ENCODE measurements at places on chromosomes 16 and 17. TPM values are rescaled to one million over a fixed set of nuclear protein-coding genes. Genes with fewer than 3 reads are reported as not detected.

DNA sequence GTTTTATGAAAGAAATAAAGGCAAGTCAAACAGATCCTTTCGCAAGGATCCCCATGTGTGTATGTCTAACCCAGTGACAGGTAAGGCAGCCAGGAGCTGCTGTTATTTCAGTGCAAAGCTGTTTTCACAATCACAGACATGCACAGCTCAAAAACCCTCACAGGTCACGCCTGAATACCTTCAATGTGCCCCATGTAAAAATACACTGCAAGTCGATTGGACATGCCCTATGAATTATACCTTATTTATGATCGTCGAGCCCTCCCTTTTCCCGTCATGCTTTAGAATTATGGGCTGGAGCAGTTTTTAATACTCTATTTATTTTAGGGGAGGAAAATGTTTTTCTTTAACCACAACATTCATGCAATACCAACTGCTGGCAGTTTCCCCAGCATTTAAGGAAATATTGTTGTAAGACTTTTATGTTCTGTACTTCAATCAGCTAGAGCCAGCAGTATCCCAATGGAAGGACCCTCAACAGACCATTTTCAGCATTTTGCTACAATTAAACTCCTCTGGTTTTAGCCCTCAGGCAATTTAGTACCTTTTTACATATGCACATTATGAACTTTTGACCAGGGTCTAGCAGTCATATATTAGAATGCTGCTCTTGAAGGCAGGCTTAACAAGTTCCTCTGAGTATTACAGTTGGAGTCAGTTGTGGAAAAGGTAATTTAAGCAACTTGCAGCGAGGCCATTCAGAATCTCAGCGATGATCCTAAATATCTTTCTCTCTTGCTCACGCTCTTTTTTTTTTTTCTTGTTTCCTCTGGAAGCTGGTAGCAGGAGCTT is 362.2 kb downstream of the WWOX start:
- no peak overlapping the region for H3K27ac ChIP-seq
- no peaks in the 10 kb centered on the region for H3K27me3 ChIP-seq
- no peaks in the 10 kb centered on the region for H3K4me1 ChIP-seq
- no peak for DNase-seq

DNA sequence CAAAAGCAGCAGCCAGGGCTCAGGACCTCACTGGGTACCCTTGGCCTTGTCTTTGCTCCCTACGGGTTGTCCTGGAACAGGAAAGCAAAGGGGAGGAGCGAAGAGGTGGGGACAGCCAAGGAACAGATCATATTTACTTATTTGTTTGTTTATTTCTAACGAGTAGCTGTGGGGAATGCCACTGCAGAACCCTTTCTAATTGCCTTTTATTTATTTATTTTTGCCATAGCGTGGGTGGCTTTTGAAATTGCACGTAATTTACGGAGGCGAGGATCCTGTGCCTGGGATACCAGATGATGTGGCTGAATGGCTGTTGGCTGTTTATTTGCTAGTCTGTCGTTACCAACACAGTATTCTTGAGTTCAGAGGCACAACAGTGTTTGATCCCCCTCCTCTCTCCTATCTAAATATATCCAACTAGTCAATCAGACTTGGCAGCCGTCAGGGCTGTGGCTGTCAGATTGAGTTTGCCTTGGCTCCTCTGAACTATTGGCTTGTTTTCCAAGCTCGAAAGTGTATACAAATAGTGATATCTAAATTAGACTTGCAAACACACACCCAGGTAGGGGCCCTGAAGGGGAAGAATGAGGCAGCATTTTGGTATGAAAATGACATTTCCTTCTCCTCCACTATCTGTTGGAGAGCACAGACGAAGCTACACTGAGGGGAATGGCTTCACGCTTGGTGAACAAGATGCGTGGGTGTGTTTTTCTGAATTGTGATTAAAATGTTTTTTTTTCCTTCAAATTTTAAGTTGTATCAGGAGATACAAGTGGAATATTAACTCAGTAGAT is 110.4 kb downstream of the MSI2 start:
- peaks cover 23% of the 10 kb centered on the region for H3K4me1 ChIP-seq
- no peak for DNase-seq
- H3K36me3 ChIP-seq = peaks cover 2% of the 10 kb centered on the region
- no peaks in the 10 kb centered on the region for H3K27me3 ChIP-seq
- H3K27ac ChIP-seq = no peak overlapping the region

GRCh38 chr17:17533901-17534441 is 37.8 kb upstream of the RASD1 start:
- H3K27me3 ChIP-seq = no peaks in the 10 kb centered on the region
- peaks cover 2% of the 10 kb centered on the region for H3K4me1 ChIP-seq
- H3K27ac ChIP-seq = no peak overlapping the region
- no peak overlapping the region for H3K4me3 ChIP-seq

DNA sequence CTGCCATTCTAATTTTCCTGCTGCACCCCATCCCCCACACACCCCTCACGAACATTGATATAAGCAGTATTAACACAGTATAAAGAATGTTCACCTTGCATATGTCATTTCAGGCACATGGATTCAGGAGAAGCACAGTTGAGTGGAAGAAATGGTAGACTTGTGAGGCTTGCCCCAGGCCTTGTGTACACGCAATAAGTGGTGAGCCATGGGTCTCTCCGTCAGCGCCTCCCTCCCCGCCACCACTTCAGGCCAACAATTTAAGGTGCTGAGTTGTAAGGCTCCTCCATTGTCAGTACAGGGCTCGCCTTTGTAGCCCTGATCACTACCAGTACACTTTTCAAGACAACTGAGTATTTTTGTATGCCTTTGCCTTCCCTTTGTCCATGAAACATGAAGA is 12.2 kb upstream of the CLEC18C start:
- no peak overlapping the region for H3K4me3 ChIP-seq
- H3K27me3 ChIP-seq = no peaks in the 10 kb centered on the region
- H3K36me3 ChIP-seq = peaks cover 15% of the 10 kb centered on the region
- no peak for DNase-seq
- no peak overlapping the region for H3K27ac ChIP-seq

GRCh38 chr16:78505544-78506366 is 406.3 kb downstream of the WWOX start:
- no peak overlapping the region for H3K27ac ChIP-seq
- H3K27me3 ChIP-seq = no peaks in the 10 kb centered on the region
- H3K4me3 ChIP-seq = no peak overlapping the region
- H3K4me1 ChIP-seq = peaks cover 5% of the 10 kb centered on the region
- DNase-seq = no peak

ZPBP2 gene
- total RNA-seq = not detected

JUP gene
- total RNA-seq = 1.4 TPM

GRCh38 chr17:32774695-32775084 is 102.2 kb downstream of the MYO1D start:
- H3K4me1 ChIP-seq = peaks cover 6% of the 10 kb centered on the region
- DNase-seq = no peak
- H3K27me3 ChIP-seq = peaks cover 8% of the 10 kb centered on the region
- H3K27ac ChIP-seq = no peak overlapping the region

DNA sequence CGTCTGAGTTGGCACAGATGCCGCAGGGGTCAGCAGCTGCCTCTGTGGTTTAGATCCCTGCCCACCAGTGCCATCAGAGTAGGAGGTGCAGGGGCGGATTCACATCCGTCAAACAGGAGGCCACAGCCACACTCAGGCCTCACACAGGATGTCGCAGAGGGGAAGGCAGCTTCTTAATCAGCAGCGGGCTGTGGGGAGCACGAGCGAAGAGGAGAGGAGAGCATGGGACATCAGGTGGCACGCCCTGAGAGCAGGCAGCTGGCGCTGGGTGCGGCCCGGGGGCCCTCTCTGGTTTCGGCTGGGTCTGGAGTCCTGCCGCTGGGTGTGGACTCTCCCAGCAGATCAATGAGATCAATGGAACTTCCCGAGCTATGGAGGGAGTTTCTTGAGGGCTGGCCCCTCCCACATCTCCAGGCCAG is 9.6 kb downstream of the LLGL2 start:
- peaks cover 14% of the 10 kb centered on the region for H3K4me1 ChIP-seq
- DNase-seq = no peak
- peak overlapping the region; percentile 90 for H3K27ac ChIP-seq
- no peaks in the 10 kb centered on the region for H3K36me3 ChIP-seq
- H3K27me3 ChIP-seq = no peaks in the 10 kb centered on the region

Data from T-helper 17 cell (primary cell).